ENCODE measurements at places on chromosomes 5 and 9.
A peak's percentile ranks its signal among the peaks of the same experiment; 100 is the strongest.

DNA sequence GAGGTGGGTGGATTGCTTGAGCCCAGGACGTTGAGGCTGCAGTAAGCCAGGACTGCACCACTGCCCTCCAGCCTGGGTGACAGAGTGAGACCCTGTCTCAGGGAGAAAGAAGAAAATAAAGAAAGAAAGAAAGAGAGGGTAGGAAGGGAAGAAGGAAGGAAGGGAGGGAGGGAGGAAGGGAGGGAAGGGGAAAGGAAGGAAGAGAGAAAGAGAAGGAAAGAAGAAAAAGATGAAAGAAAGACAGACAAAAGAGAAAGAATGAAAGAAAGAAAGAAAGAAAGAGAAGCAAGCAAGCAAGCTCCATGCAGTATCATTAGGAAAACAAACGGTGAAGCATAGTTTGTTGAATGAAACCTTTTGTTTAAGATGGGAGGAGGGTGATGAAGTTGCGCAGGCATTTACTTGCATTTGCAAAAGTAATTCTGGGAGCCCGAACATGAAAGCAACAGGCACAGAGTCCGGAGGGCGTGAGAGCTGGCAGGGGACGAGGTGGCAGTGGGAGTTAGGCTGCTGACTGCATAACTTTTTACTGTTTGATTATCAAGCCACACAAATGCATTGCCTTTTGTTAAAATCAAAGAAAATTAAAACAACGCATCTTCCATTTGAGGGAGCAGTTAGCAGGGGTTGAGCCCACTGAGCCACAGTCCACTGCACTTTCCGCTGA lies 26.0 kb upstream of the CEP72 start:
- DNase-seq: no peak

- no peak for DNase-seq
Measured at GRCh38 chr5:72752909-72753308, 63.6 kb upstream of the TNPO1 start.

GRCh38 chr5:115551415-115551814 lies 6.8 kb upstream of the FEM1C start:
- DNase-seq: no peak

DNA sequence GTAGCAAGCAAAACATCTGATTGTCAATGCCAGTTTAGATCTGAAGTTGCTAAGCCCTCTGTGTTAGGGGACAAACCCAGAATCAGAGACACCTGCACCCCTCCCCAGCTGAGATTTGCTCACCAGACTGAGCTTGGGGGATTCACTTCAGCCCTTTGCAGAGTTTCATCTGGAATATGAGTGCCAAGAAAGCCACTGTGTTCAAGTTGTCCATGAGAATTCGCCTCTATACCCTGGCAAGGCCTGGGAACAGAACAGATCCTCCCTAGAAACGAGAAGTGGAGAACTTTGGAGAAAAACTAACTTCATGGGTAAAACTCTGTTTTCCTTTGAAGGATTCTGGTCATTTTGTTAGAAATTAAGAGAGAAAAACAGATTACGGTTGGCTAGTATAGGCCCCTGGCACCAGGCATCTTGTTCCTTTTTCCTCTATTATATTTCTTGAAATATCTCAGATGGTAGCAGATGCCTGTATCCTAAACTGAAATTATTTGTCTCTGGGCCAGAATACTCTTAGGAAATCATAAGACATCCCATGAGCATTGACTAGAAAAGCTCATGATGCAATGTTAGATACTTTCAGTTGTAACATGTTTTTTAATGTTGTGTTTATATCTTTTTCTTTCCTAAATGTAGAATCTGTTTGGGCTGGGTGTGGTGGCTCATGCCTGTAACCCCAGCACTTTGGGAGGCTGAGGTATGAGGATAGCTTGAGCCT lies 64.4 kb downstream of the SNX18 start:
- no peak for DNase-seq

DNA sequence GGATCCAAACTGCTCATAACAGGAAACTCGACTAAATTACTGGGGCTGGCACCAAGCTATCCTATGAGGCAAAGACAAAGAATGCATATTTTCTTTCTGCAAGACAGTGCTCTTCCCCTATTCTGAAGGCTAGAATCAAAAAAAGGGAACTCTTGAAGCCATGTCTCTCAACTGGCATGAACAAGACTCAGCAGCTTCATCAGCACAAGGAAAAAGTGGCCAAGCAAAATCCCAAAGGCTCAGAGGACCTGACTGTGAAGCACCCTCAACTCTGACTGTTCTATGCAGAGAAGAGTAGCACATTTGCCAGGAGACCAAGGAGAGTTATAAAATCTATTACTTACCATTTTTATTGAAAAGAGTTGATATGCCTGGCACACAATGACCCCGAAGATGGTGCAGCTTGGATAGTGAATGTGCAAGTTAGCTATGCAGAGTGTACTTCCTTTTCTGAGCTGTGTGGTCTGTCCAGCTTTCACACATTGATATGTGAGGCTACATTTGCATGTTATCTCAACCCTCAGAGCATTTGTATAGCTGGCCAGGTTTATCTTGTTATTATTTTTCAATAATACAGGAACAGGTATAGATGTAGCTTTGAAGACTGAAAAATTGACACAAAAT lies 51.0 kb upstream of the FYB1 start:
- no peak for DNase-seq

- no peak for DNase-seq
Measured at GRCh38 chr5:35789732-35790456, 66.8 kb upstream of the IL7R start.

DNA sequence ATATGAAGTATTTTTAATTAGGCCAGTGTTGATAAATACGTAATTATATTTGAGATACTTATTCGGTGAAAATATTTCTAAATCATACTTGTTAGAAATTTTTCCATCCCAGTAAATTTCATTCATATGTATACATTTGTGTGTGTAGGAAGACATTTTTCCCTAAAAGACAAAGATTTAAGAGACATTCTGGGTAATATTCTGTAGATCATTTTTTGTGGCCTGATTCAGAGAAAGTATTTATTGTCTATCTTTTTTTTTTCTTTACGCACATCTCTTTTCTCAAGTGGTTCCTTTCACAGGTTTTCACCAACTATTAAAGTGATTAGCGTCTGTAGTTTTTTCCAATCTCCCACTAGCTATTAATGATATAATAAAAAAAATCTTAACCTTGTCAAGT lies 224.1 kb downstream of the MEF2C start:
- DNase-seq: no peak

GRCh38 chr5:149936044-149936699 lies 8.4 kb downstream of the PDE6A start:
- DNase-seq: no peak

- no peak for DNase-seq
Measured at GRCh38 chr9:124857533-124858162, 4.1 kb downstream of the RPL35 start.

GRCh38 chr9:37324261-37324683 lies 98.2 kb upstream of the GRHPR start:
- DNase-seq: no peak

GRCh38 chr9:95857896-95858295 lies 17.6 kb upstream of the ERCC6L2 start:
- no peak for DNase-seq

- DNase-seq: no peak
Measured at GRCh38 chr5:116756531-116756930, 181.9 kb upstream of the SEMA6A start.

DNA sequence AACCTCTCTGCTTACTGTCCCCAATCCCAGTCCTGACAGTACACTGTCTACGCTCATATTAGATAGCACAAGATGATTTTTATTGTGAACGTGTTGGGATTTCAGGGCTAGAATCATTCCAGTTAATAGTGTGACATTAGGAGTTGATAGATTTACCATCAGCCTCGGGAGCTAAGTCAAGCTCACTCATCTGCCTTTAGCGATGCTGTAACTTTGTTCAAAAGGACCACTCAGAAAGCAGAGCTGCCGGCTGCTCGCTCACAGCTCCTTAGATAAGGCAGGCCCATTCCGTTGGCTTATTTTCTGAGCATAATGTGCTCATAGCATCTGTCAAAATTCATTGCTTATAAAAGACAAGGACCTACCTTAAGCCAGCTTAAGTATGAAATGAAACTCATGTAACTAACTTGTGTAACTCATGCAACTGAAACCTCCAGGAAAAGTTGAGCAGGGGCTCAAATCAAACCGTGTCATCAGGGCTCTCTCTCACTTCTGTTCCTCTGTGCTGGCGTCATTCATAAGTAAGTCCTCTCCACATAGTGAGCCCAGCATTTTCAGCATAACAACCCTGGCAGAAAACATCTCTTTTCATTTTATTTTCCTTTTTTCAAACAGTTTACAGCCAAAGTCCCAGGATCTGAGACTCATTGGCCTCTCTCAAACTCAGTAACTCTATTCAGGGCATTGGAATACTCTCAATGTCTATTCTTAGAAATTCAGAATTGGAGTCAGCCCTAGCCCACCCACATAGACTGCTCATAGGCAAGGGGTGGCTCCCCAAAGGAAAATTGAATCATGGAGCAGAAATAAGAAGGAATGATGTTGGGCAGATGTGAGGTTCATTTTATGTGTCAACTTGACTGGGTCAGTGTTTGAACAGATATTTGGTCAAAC lies 208.8 kb downstream of the MAN2A1 start:
- no peak for DNase-seq

DNA sequence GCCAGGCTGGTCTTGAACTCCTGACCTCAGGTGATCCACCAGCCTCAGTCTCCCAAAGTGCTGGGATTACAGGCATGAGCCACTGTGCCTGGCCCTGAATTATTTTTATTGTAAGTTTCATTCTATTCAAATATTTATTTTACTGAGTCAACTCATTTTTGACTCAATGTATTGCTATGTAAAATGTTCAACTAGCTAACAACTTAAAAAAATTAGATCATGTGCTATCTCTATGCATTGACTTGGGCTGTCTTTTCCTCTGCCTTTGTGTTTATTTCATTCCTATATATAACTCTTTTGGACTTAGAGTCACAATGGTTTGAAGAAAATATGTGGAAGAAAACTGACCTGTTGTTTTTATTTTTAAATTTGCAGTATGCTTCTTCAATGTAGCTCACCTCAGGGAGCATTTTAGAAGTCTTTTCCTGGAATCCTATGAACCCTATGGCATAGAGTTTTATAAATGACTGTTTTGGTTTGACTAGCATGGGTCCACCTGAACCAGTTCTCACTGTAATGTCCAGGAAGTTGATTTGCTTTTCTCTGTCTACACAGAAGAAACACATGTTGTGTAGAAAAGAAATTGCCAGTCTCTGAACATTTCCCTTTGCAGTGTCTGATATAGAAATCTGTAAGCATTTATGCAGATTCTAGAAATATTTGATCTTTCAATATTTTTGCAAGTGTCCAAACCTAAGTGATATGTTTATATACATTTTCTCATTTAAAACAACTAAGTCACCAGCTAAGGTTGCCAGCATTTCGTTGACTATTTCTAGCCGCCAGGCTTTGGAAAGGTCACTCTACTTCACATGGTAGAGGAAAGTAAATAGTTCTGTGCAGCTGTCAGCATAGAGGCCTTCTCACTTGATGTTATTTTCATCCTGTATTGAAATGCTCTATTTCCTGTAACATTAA lies 138.8 kb downstream of the PCSK1 start:
- no peak for DNase-seq

- DNase-seq: no peak
Measured at GRCh38 chr9:117815948-117816347, 111.7 kb downstream of the TLR4 start.

DNA sequence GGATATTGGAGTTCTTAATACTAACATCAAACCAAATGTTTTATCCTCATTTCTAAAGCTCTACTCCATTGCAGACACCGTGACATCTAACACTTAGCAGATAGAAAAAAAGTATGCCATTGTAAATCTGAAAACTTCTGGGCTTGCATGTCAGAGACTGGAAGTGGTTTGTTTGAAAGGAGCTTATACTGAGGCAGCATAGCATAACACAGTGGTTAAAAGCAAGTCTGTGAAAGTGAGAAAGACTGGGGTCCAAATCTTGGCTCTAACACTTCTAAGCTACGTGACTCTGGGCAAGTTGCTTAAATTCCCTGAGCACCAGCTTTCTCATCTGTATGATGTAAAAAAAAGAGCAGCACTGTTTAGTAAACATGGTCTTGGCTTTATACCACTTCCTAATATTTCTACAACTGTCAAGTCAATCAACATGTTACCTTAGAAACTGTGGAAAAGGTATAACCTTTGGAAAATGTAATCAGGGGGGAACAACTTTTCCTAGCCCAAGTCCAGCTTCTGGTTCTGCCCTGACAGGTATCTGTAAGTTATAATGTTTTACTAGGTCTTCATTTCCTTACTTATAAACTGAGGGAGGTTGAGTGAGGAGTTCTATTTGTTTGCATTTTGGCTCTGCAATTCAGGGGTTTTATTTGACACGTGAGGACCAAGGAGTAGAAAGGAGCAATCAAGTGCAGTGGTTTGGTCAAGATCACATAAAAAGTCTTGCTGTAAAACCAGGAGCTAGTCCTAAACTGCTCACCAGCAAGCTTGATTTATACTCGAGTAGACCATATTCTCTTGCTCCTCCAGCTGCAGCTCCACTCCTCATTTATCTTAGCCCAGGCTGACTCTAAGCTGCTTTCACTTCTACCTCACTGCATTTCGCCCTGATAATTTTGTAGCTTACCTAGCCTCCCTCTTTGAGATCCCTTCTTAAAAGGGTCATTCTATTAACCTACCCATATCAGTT lies 541.0 kb downstream of the RAB3C start:
- DNase-seq: peak; percentile 54

DNA sequence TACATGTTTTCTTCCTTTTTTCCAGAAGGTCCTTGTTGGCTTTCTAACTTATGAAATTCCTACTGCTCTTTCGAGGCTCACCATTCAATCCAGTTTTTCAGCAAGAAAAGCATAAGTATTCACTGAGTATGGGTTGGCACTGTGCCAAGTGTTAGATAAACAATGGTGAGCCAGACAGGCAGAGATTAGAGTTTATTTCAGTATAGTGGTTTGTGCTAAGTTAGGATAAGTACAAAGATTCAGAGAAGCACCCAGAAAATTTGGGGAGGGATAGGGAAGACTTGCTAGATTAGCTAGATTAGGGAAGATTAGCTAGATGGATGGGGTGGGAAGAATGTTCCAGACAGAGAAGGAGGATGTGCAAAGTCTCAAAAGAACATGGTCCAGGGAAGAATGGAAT lies 122.9 kb downstream of the OXCT1 start:
- DNase-seq: no peak

- peak; percentile 24 for DNase-seq
Measured at GRCh38 chr9:132673355-132673754, 3.1 kb downstream of the GTF3C4 start.

GRCh38 chr5:174272671-174273070 lies 227.2 kb downstream of the NSG2 start:
- no peak for DNase-seq

GRCh38 chr5:39427229-39427628 lies 2.4 kb upstream of the DAB2 start:
- DNase-seq: no peak

GRCh38 chr5:141529002-141529401 lies 40.1 kb downstream of the PCDHGC5 start:
- DNase-seq: no peak

GRCh38 chr9:125972012-125972729 lies 225.0 kb downstream of the PBX3 start:
- no peak for DNase-seq

- peak; percentile 54 for DNase-seq
Measured at GRCh38 chr5:139711067-139711905, 63.1 kb downstream of the CXXC5 start.

All from activated CD4-positive, alpha-beta T cell treated with anti-CD3 and anti-CD28 coated beads, Interleukin-2, amount 10 ng/mL, durations not matched to agents 7 days and 5 days (primary cell).